Left ventricle myocardium superior (tissue), 1 donor: ENCODE measurements at places on chromosomes 1 and 21. TPM values are rescaled to one million over a fixed set of nuclear protein-coding genes. Genes with fewer than 3 reads are reported as not detected.

The FCGR3B gene
- 3.3 TPM for total RNA-seq

The TMPRSS3 gene
- total RNA-seq = not detected

The CCDC27 gene
- not detected for total RNA-seq

The PKLR gene
- not detected for total RNA-seq

- DNase-seq = no peak
Measured at GRCh38 chr1:168330285-168330684, 49.6 kb downstream of the TBX19 start.

DNA sequence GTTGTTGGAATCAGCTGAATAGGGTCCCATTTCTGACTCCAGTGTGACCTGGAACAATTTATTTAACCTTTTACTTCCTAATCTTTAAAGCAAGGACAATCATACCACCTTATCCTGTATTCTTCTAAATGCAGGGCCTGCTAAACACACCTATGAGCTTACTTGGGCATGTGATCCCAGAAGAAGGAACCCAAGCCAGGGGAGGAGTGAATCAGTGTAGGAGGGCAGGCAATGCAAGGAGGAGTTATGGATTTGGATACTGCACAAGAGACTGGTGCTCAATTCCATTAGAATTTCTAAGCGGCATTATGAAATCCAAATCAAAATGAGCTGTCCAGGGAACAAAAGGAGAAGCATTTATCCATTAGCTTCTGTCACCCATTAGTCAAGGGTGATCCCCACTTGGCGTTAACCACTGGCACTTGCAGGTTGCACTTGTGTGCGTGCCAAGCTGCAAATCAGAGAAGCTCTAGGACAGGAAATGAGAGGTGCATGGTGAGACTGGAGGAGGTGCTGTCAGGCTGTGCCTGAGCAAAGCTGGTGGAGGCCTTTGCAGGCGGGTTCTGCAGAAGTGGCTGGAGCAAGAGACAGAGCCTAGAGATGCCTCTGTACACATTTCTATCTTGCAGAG is 297.2 kb upstream of the PLXNA2 start:
- no peak for DNase-seq

- no peak for DNase-seq
Measured at GRCh38 chr1:78141531-78142231, 95.9 kb downstream of the GIPC2 start.

- DNase-seq = no peak
Measured at GRCh38 chr1:226325178-226325577, 16.2 kb upstream of the LIN9 start.

- DNase-seq = peak; percentile 57
Measured at GRCh38 chr1:178942285-178943198, 71.7 kb upstream of the ANGPTL1 start.
